ENCODE measurements at places on chromosomes 1 and 21.

GRCh38 chr1:152313970-152314369, 11.1 kb downstream of the FLG start:
- no peak for DNase-seq

GRCh38 chr1:178393370-178393769, 103.4 kb downstream of the CLEC20A start:
- DNase-seq = no peak

DNA sequence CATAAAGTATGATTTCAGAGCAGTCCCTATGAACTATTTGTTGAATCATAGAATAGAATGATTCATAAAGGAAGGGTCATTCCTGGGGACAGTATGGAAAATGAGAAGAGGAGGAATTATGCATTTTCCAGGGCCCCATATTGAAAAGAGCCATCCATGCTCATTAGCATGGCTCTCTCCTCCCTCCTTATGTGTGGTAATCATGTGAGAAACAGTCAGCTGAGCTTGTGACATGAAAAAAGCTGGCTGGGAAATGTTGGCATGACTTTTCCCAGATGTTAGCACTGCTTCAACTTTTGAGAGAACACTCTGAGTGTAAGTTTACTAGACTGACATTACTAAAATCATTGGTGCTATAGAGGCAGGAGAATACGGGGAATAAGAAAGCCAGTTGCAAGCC, 16.1 kb downstream of the TRIM67 start:
- no peak for DNase-seq

GRCh38 chr1:64135462-64136223, 67.8 kb upstream of the UBE2U start:
- DNase-seq = no peak

GRCh38 chr1:8976338-8976737, 30.7 kb downstream of the CA6 start:
- no peak for DNase-seq

DNA sequence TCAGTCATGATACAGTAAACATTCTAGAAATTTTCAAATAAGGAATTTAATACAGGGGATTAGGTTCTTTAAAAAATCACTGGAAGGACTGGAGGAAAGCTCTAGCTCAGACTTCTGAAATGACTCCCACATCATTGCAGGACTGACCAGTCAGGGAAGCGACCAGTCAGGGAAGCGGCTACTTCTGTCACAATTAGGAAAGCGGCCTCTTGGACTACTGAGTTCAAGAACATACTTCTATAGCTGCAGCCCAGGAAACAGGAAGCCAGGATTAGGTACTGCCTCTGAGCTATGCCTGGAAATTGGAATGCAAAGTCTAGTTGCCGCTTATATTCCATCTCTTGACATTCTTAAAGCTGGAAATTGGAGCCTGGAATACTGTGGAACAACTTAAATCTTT, 45.5 kb downstream of the USP25 start:
- no peak for DNase-seq

GRCh38 chr1:178060789-178061556, 32.9 kb upstream of the RASAL2 start:
- DNase-seq = no peak

- no peak for DNase-seq
These were observed 95.0 kb downstream of the ASTN1 start for GRCh38 chr1:177069490-177069889.

GRCh38 chr1:178143730-178144690, 50.1 kb downstream of the RASAL2 start:
- DNase-seq = no peak

DNA sequence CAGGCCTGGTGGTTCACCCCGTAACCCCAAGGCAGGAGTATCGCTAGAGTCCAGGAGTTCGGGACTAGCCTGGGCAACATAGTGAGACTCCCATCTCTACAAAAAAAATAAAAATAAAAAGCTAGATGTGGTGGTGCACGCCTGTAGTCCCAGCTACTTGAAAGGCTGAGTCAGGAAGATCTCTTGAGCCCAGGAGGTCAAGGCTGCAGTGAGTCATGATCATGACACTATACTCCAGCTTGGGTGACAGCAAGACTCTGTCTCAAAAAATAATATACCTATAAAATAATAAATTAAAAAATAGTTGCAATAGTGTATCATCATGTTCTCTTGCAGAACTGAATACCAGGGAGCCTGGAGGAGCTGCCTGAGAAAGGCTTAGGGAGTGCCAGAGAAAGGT, 19.9 kb upstream of the TMEM39B start:
- no peak for DNase-seq

DNA sequence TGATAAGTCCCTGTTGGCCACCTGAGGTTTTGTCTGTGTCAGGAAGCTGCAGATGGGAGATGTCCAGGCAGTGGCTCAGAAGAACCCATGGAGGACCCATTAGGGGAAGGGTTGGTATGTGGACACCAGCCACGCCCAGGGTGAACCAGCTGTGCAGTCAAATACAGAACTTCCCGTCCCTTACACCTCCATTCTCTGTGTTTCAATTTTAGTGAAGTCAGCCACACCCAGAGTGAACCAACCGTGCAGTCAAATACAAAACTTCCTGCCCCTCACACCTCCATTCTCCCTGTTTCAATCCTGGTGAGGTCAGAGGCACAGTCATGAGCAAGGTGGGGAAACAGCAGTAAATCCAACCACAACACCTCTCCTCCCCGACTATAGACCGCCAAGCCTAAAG, 27.4 kb downstream of the BACE2 start:
- DNase-seq = no peak

- no peak for DNase-seq
These were observed 152.8 kb downstream of the PPP1R12B start for GRCh38 chr1:202501281-202501680.

DNA sequence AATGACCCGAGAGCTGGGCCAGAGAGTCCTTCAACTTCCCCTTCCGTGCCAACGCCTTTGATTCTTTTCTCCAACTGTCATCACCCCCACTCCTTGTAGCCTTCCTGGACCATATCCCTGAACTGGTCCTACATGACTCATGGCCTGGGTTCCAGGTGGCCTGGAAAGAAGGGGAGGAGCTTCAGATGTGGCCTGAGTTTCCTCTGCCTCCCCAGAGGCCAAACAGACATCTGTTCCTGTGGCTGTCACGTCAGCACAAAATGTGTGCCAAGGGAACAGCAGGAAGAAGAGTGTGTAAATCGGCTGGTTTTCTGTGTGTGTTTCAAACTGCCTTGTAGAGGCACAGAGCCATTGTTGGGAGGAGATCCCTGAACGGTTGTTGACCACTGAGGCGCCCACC, 24.9 kb upstream of the KIRREL1 start:
- DNase-seq = no peak

DNA sequence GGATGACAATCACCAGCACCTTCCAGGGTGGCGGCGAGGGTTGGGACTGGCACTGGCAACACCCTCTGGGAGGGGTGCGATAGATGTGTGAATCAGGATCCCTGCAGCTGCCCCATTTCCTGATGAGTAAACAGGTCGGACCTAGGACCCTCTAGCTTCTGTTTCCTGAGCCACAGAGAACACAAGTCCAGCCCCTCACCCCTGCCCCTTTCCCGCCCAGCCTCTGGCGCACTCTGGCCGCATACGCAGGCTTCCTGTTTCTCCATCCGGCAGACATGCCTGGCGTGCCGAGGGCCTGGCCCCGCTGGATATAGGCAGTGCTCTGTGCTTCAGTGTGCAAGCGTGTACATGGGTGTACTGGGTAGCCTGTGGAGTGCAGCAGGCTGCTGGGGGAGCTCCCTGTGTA, 4.6 kb downstream of the PEAR1 start:
- no peak for DNase-seq

- DNase-seq = peak; percentile 23
These were observed 90.5 kb downstream of the EDEM3 start for GRCh38 chr1:184664042-184664660.

- DNase-seq = no peak
These were observed 154.3 kb downstream of the COQ8A start for GRCh38 chr1:227094249-227094966.

GRCh38 chr21:44426663-44427191, 28.6 kb upstream of the LRRC3 start:
- no peak for DNase-seq

DNA sequence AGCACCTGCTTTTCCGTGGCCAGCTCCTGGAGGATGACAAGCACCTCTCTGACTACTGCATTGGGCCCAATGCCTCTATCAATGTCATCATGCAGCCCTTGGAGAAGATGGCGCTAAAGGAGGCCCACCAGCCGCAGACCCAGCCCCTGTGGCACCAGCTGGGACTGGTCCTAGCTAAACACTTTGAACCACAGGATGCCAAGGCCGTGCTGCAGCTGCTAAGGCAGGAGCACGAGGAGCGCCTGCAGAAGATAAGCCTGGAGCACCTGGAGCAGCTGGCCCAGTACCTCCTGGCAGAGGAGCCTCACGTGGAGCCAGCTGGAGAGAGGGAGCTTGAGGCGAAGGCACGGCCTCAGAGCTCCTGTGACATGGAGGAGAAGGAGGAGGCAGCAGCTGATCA, 413 bp downstream of the UBL4B start:
- DNase-seq = no peak
